ENCODE measurements at places on chromosomes 16 and 17. TPM values are rescaled to one million over a fixed set of nuclear protein-coding genes. Genes with fewer than 3 reads are reported as not detected.

DNA sequence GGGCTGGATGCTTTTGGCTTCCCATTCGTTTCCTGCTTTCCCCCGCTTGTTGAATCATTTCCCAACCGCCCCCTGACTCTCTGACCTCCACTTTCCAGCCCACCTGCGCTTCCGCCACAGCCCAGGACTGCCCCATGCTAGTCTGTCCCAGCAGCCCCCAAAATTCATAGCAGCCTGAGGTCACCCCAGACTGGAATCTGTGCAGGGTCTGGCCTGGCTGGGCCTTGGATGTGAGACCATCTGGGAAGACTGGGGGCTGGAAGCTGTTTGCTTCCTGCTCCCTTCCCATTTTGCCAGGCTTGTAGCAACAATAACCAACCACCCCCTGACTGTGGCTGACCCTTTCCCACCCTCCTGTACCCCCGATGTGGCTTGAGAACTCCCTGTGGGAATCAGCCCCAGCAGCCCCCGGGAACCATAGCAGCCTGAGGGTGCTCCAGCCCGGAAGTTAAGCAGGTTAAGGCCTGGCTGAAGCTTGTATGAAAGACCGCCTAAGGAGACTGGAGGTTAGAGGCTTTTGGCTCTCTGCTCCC is 2290.8 kb downstream of the TP53TG3F start:
- H3K36me3 ChIP-seq, result no peaks in the 10 kb centered on the region
- H3K27me3 ChIP-seq, result no peaks in the 10 kb centered on the region
- no peaks in the 10 kb centered on the region for H3K4me1 ChIP-seq
- no peak overlapping the region for H3K27ac ChIP-seq
- DNase-seq, result no peak

DNA sequence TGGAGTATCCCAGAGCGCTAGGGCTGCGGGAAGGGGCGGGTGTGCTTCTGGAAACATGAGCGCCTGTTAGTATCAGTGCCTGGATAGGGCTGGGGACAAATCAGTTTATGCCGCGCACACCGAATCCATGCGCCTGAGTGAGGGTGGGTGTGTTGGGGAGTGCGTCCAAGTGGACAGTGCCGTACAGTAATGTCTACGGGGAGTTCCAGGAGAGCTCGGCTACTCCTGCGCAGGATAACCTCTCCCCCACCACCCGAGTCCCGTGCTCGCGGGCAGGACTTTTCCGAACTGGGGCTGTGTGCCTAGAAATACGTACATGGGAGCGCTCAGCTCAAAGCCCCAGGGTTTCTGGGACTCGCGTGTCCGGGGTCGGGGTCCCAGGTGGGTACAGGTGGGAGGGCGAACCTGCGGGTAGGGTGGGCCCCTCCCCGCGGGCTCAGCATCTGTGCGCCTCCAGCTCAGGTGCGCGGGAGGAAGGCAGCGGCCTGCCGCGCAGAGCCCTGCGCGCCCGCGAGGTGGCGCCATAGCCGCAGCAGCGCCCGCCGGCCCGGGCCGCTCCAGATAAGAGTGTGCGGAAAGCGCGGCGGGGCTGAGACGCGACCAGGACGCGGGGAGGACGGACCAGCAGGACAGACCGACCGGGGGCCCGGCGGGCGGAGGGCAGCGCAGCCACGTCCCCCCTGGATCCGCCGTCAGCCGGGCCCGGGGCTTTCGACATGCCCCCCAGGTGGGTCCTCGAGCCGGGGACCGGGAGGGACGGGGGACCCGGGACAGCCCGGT is at the start of gene HIC1:
Gene HIC1 (plus strand): TSS at position 592 of the 780 bp plus-strand sequence. CDS start 1,588 bp downstream, outside the sequence.
- H3K4me3 ChIP-seq, result peak within 1 kb of the TSS; percentile 70
- DNase-seq, result peak; percentile 64

GRCh38 chr16:22337849-22338635 is 36.4 kb downstream of the CDR2 start:
- H3K27ac ChIP-seq, result no peak overlapping the region
- H3K4me1 ChIP-seq, result no peaks in the 10 kb centered on the region
- no peak overlapping the region for H3K4me3 ChIP-seq
- no peaks in the 10 kb centered on the region for H3K36me3 ChIP-seq
- no peaks in the 10 kb centered on the region for H3K27me3 ChIP-seq
- no peak for DNase-seq

KRTAP4-7 gene
- total RNA-seq, result not detected

Data from breast epithelium (tissue), 4 donors.